Activated naive CD4-positive, alpha-beta T cell treated with anti-CD3 and anti-CD28 coated beads, Interleukin-2, amount 10 ng/mL, durations not matched to agents 7 days and 5 days (primary cell): ENCODE measurements at places on chromosomes 1 and 21.

DNA sequence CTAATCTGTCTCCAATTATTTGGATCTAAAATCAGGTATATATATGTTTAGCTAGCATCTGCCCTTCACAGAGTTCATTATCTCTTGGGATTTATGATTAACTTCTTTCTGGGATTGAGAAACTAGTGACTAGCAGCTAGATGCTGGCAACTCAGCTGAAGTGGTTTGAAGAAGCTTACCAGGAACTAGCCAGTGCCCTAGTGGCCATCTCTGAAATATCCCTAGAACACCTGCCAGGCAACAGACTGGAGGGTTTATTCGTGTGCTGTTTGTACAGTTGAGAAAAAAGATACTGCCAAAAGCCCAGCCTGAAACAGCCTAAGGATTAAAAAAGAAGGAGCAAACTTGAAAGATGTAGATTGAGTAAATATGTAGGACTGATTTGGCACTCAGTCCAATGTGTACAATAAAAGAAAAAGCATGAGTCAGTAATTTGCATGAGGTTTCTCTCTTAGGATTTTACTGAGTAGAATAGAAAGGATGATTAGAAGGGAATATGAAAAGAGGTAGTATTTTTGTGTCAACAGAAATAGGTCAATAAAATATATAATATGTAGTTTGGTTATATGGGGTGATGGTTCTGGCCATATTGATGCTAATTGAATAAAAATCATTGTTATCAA, 1144.6 kb upstream of the ADGRL2 start:
- DNase-seq: no peak

GRCh38 chr1:233337505-233337904, 10.0 kb downstream of the MAP3K21 start:
- DNase-seq: no peak

DNA sequence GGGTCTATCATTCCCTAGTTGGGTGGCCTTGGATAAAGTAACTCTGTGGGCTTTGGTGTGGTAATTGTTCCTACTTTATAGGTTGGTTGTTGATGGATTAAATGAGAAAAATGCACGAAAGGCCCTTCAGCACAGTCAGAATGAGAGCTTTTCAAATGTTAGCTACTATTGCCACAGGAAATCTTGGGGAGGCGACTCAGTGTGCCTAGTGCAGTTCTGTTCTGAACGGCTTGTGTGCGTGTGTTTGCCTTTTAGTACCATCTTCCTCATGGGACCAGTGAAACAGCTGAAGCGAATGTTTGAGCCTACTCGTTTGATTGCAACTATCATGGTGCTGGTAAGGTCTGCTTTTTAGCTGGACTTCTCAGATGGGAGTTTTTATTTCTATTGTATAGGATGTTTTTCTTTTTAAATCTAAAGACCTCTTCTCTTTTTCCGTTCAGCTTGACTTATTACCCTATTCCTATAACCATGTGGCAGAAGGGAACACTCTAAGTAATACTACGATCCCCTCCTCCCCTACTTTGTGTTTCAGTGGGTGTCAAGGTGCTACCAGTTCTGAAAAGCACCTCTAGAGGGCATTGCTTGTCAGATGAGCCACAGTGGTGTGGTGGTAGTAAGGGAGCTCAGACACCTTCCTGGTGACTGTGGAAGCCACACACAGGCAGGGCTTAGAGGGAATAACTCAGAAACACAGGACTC, 9.2 kb downstream of the SFT2D2 start:
- peak; percentile 48 for DNase-seq

DNA sequence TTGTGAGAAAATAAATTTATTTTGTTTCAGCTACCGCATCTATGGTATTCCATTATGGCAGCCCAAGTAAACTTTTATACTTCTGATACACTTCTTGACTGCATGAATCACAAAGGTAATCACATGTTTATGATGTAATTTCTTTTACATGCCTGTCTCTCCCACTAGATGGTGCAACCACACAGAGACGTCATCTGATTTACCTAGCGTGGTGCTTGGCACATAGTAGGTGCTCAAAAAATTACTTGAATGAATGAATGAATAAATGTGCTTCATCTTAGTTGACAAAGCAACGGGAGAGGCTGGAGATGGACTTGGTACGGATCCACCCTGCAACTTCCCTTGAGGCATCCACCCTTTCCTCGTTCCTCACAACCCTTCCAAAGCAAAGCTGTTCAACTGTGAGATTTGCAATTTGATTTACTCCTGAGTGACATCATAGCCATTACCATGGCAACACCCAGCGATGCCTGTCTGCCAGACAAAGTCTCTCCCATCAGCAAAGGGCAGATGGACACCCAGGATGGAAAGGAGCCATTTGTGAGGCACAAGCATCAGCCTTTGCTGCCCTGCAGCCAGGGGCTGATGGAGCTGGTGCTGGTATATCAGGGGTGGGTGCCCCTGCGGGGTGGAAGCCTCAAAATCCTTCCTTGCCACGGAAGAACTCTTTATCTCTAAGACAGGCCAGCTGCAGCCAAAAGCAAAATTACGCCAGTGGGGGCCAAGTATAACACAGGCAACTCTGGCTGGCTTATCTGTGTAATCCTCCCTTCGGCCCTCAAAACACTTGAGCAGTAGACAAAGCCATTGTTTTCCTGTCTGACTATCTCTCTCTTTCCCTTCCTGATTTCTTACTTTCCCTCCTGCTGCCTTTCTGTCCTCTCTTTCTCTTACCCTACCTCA, 18.9 kb upstream of the VWA5B1 start:
- no peak for DNase-seq

GRCh38 chr1:1302951-1303509, 4.7 kb downstream of the ACAP3 start:
- DNase-seq: no peak

GRCh38 chr1:112793631-112794565, 78.8 kb upstream of the PPM1J start:
- no peak for DNase-seq

- no peak for DNase-seq
These were observed 4.1 kb downstream of the CSF1 start for GRCh38 chr1:109914587-109915240.

DNA sequence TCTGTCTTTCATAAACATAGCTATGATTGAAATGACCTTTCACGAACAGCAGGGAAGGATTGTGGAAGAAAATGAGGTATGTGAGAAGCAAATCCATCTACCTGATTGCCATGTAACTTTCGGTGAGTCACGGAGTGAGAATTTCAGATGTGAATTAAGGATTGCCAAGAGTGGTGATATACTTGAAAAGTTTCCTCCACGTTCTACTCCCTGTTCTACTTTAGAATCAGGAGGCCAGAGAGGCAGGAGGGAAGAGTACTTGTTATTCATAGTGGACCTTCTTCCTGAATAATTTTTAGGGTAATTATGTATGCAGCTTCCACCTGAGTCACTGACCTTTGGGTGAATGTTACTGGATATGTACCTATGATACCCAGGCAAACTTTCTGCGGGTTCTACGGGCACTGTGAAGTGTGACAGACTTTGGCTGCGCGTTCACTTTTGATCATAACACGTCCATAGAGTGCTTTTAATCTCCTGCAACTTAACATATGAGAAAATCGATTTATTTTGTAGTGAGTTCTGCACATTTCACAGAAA, 2.6 kb upstream of the KCNE1 start:
- no peak for DNase-seq
